ENCODE measurements at places on chromosomes 7 and 10. TPM values are rescaled to one million over a fixed set of nuclear protein-coding genes. Genes with fewer than 3 reads are reported as not detected.

GRCh38 chr10:89279421-89279869, 22.4 kb upstream of the IFIT2 start:
- H3K27ac ChIP-seq: no peak overlapping the region
- H3K4me1 ChIP-seq: no peaks in the 10 kb centered on the region
- no peak for DNase-seq
- no peak overlapping the region for H3K4me3 ChIP-seq

GRCh38 chr10:125521721-125522680, 161.0 kb downstream of the TEX36 start:
- H3K36me3 ChIP-seq: no peaks in the 10 kb centered on the region
- H3K4me3 ChIP-seq: no peak overlapping the region
- H3K27me3 ChIP-seq: no peaks in the 10 kb centered on the region
- H3K27ac ChIP-seq: no peak overlapping the region
- no peaks in the 10 kb centered on the region for H3K4me1 ChIP-seq

- no peaks in the 10 kb centered on the region for H3K27me3 ChIP-seq
- H3K27ac ChIP-seq: peak overlapping the region; percentile 96
- peak overlapping the region; percentile 100 for H3K4me3 ChIP-seq
- peaks cover 53% of the 10 kb centered on the region for H3K4me1 ChIP-seq
Measured at GRCh38 chr7:44977304-44977958, 1.4 kb downstream of the MYO1G start.

DNA sequence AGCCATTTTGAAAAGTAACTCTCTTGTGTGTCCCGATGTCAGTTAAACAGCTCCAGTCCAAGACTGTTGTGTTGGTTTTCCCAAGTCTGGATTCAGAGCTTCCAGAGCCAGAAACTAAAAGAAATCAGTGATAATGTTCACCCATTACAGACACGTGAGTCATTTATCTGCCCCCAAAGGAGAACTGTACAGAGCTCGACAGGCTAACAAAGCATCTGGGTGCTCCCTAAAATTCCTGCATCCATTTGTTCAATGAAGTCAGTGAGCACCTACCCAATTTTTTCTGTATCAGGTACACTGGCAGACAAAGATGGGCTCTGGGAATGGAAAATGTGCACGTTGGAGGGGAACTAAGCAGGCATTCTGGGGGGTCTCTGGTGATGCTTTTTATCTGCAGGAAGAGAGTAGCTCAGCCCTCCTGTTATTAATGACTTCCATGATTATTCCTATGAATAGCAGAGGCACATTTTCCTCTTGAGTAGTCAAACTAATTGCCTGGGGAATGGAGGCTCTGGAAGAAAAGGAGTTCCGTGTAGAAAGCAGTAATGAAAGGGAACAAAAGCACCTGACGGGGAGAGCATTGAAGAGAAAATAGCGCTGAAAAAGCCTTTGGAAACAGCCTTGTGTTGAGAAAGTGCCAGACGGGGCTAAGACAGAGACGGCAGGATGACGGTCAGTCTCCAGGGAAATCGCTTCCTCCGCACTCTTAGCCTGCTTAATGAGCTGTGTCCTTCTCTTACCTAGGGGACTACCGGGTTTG, 75.3 kb downstream of the GAD2 start:
- no peak overlapping the region for H3K27ac ChIP-seq
- no peaks in the 10 kb centered on the region for H3K36me3 ChIP-seq
- H3K4me3 ChIP-seq: no peak overlapping the region

DNA sequence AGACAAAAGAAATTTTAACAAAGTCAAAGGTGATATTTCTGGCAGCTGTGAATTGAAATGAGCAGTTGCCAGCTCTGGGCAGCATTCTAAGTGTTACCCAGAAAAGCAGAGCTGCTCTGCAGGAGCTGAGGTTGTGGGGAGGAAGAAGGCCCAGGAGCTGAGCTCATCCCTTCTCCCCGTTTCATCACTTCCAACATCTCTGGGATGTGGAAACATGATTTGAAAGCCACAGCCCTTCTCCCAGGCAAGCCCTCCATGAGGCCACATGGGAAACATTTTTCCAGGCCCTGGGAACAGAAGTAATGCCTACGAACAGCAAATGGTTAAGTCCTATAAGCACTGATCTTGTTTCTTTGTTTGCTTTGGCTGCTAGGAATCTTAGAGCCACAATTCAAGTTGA, 10.9 kb upstream of the DMBT1 start:
- no peaks in the 10 kb centered on the region for H3K4me1 ChIP-seq
- H3K4me3 ChIP-seq: no peak overlapping the region
- no peak overlapping the region for H3K27ac ChIP-seq
- no peaks in the 10 kb centered on the region for H3K27me3 ChIP-seq
- no peak for DNase-seq
- no peaks in the 10 kb centered on the region for H3K36me3 ChIP-seq

GRCh38 chr7:100884736-100885439, 4.6 kb downstream of the UFSP1 start:
- H3K27ac ChIP-seq: no peak overlapping the region
- H3K4me3 ChIP-seq: no peak overlapping the region
- peaks cover 17% of the 10 kb centered on the region for H3K4me1 ChIP-seq

- no peak overlapping the region for H3K27ac ChIP-seq
- DNase-seq: no peak
- no peaks in the 10 kb centered on the region for H3K27me3 ChIP-seq
- no peaks in the 10 kb centered on the region for H3K4me1 ChIP-seq
- no peak overlapping the region for H3K4me3 ChIP-seq
Measured at GRCh38 chr10:7984896-7985295, 69.6 kb upstream of the GATA3 start.

DNA sequence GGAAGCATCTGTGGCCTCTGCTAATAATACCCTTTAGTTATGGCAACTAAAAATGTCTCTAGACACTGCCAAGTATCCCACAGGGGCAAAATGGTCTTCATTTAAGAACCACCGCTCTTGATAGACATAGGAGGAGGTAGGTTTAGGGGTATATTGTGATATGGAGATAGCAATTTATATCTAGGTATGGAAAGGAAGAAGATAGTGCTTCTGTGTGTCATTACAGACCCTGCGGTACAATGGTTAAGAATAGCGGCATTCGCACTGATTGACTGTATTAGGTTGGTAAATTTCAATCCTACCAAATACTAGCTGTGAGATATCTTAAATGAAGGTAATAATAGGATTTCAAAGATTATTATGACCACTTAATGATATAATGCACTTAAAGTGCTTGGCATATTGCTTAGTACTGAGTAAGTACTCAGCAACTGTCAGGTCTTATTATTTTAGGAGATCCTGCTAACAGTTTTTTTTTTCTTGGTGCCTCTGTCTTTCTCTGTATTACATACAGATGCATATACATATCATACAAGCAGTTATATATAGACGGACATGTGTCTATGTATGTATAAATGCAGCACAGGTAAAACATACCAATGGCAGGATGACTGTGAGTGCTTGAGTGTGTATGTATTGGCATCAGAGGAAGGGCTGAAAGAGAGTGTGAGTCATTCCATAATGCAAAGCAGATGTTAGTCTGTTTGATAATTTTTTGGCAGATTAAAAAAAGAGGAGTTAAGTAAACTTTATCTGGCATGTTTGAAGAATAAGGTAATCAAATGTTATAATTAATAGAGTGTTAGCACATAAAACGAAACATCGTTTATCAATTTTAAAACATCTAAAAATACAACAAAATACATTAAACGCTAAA, 50.0 kb upstream of the ITGB8 start:
- no peaks in the 10 kb centered on the region for H3K36me3 ChIP-seq
- peaks cover 11% of the 10 kb centered on the region for H3K4me1 ChIP-seq
- H3K4me3 ChIP-seq: no peak overlapping the region
- DNase-seq: no peak
- H3K27me3 ChIP-seq: no peaks in the 10 kb centered on the region

GRCh38 chr7:141701489-141702046, 398 bp downstream of the DENND11 start:
- H3K4me1 ChIP-seq: peaks cover 4% of the 10 kb centered on the region
- peak overlapping the region; percentile 76 for H3K4me3 ChIP-seq
- peak overlapping the region; percentile 49 for H3K27ac ChIP-seq
- DNase-seq: peak; percentile 20
- no peaks in the 10 kb centered on the region for H3K36me3 ChIP-seq

DNA sequence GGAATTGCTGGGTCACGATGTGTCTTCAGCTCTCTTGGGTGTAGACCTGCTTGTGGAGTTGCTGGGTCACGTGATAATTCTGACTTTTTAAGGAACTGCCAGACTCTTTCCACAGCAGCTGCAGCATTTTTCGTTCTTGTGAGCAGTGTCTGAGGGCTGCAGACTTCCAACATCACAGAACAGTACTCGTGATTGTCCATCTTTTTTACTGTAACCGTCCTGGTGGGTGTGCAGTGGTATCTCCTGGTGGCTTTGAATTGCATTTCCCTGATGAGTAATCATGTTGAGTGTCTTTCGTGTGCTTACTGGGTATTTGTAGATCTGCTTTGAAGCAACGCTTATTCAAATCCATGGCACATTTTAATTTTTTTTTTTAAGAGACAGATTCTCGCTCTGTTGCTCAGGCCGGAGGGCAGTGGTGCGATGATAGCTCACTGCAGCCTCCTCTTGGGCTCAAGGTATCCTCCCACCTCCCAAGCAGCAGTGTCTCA, 22.7 kb downstream of the INPP5A start:
- H3K36me3 ChIP-seq: no peaks in the 10 kb centered on the region
- DNase-seq: no peak
- H3K27ac ChIP-seq: no peak overlapping the region
- H3K4me1 ChIP-seq: peaks cover 48% of the 10 kb centered on the region

GRCh38 chr10:118457824-118458428, 115.8 kb upstream of the FAM204A start:
- no peak for DNase-seq
- no peaks in the 10 kb centered on the region for H3K36me3 ChIP-seq
- no peaks in the 10 kb centered on the region for H3K27me3 ChIP-seq
- no peak overlapping the region for H3K27ac ChIP-seq
- no peak overlapping the region for H3K4me3 ChIP-seq

DNA sequence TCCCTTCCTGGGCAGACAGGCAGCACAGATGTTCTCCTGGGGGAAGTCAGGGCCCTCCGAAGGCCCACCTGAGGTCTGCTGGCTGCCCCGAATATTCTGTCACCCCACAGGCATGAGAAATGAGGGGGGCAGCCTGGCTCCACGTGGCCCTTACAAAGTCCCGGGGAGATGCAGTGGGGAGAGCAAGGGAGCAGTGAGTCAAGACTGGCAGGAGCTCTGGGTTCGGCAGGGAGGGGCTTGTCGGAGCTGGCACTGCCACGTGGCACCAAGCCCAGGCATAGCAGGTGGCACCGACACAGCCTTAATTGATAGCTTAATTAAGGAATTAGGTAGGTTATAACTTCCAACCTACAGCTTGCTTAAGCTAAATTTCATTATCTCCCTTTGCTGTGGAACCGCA, 163.9 kb downstream of the USP6NL start:
- peaks cover 46% of the 10 kb centered on the region for H3K4me1 ChIP-seq
- H3K4me3 ChIP-seq: 0 out of 2 replicates have a peak overlapping the region, but pooled peaks have one; percentile 63
- peak overlapping the region; percentile 85 for H3K27ac ChIP-seq
- H3K36me3 ChIP-seq: no peaks in the 10 kb centered on the region
- H3K27me3 ChIP-seq: no peaks in the 10 kb centered on the region
- no peak for DNase-seq

- no peaks in the 10 kb centered on the region for H3K4me1 ChIP-seq
- no peak overlapping the region for H3K4me3 ChIP-seq
- DNase-seq: no peak
- H3K27me3 ChIP-seq: no peaks in the 10 kb centered on the region
Measured at GRCh38 chr7:108079276-108079647, 50.9 kb downstream of the LAMB4 start.

DNA sequence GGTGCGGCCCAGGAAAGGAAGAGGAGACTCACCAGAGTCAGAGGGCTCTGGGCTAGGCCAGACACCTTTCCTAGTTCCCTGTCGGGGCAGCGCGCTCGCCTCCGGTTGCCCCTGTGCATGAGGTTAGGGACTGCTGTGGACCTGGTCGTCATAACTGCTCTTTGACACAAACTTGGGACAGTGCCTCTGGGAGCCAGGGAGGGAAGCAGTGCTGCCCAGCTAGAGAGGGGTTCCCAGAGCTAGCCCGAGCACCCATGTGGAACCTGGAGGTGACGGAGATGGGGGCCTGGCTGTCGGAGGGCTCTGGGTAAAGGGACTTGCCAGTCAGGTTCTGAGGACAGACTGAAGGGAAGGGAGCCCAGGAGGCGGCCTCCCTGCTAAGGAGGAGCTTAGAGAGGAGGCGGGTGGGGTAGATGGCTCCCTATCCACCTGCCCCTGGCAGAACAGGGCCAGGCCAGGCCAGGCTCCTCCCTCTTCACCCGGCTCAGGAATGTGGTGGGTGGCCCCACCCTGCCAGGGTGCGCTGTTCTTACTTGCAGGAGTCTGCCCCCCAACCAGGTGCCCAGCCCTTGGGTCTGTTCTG, 29.7 kb downstream of the AGAP3 start:
- no peaks in the 10 kb centered on the region for H3K4me1 ChIP-seq
- DNase-seq: no peak
- no peaks in the 10 kb centered on the region for H3K27me3 ChIP-seq
- peaks cover 17% of the 10 kb centered on the region for H3K36me3 ChIP-seq
- no peak overlapping the region for H3K4me3 ChIP-seq
- no peak overlapping the region for H3K27ac ChIP-seq

DNA sequence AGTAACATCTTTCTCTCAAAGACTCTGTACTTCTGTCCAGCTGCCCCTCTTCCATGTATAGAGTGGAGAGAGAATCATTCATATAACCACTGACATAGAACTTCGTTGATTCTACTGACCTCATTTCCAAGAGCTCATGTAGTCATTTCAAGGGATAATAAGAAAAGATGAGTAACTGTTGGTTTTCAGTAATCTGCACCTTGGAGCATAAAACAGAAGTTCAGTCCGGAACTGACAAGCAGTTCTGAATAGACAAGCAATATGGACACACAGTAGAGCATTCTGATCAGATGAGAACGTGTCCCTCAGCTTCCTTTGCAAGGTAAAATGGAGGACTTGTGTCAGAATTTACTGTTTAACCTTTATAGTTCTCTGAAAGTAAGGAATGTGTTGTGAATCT, 847.1 kb downstream of the REEP3 start:
- no peaks in the 10 kb centered on the region for H3K36me3 ChIP-seq
- no peaks in the 10 kb centered on the region for H3K27me3 ChIP-seq
- DNase-seq: no peak
- H3K4me1 ChIP-seq: no peaks in the 10 kb centered on the region
- no peak overlapping the region for H3K4me3 ChIP-seq
- no peak overlapping the region for H3K27ac ChIP-seq

DNA sequence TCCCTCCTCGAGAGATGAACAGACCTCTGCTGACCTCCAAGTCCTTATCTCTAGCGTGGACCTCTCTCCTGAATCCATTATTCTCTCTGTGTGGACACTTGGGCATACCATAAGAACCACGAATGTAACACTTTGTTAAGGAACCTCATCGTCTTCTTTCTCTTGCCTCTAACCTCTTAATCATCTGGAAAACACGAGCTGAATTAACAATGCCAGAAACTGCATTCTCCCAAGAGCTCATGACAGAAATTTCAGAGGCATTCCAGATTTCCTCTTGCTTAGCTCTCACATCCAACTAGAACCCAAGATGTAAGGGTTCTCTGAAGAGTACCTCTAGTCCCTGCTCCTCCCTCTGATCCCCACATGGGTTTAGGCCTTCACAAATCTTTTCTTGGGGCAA, 101.5 kb downstream of the TRIL start:
- H3K4me1 ChIP-seq: 0 out of 2 replicates have a peak, but pooled peaks cover 3% of the 10 kb centered on the region
- H3K36me3 ChIP-seq: no peaks in the 10 kb centered on the region
- no peak overlapping the region for H3K27ac ChIP-seq
- DNase-seq: no peak
- peaks cover 11% of the 10 kb centered on the region for H3K27me3 ChIP-seq
- H3K4me3 ChIP-seq: no peak overlapping the region

CH25H gene
- total RNA-seq: not detected

CEP55 gene
- total RNA-seq: 38.7 TPM

OR2A7 gene
- 2.3 TPM for total RNA-seq

HTR5A gene
- total RNA-seq: not detected

LRRC18 gene
- total RNA-seq: not detected

All from GM12878 (cell line).